ENCODE measurements at places on chromosomes 6 and 20.

DNA sequence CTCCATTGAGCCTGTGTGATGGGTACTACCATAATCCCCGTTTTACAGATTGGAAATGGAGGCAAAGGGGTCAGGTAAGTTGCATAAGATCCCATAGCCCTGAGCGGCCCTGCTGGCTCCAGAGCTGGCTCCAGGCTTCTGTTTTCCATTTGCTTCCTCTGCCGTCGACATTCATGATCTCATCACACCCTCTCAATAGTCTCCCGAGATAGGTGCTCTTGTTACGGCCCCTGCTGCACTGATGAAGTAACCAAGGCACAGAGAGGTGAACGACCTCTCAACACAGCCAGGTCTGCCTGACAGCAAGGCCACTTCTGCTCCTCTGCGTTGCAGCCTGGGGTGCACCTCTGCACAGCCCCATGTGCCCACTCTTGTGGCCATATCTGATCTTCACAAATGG, 16.9 kb downstream of the CDH22 start:
- DNase-seq: no peak

DNA sequence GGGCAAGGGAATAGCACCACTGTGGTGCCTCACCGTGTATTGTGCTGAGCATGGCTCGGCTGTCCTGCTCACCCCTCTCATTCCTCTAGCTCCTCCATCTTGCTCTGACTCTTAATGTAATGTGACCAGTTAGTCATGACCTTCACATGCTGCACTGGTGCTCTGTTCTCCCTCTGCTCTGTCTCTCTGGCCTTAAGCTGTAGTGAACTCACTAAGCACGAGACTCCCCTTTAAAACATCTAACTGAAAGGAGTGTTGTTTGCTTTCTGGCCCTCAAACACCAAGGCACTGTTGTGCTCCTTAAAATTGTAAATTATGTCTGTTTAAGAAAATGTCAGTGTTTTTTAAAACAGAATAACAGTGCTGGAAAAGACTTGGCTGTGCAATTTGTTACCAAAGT, 140.4 kb downstream of the HDGFL1 start:
- no peak for DNase-seq

GRCh38 chr20:43191946-43192863, 2.5 kb upstream of the PTPRT start:
- no peak for DNase-seq

DNA sequence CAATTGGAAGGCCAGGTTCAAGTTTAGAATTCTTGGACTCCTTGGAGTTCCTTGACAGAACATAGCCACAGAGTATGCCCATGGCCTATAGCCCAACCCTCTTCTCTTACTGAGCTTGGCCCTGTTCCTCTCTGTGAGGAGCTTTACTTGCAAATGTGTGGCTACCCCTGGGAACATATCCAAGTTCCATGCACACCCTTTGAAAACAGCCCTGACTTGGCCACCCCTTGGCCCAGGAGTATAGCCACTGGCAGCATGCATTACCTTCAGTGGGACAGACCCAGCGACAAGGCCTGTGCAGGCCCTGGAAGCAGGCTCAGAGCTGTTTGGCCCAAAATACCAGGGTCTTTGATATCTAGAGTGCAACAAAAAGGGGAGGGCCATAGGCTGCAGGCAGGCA, 19.5 kb upstream of the MAS1 start:
- no peak for DNase-seq

DNA sequence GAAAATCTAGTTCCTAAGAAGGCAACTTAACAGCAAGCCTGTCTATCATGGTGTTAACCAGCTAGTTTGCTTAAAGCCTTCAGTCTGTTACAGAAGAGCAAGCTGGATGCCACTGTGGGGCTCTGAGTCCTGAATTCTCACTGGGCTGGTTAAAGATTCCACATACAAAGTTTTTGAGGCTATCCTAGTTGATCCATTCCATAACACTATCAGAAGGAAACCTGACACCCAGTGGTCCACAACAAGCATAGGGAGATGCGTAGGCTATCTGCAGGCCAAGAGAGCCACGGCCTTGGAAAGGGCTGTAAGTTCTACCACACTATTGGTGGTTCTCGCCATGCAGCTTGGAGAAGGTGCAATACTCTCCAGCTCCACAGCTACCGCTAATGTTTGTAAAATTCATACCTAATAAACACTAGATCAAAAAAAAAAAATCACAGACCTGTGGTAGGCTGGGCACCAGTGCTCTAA, 420 bp upstream of the MCCD1 start:
- DNase-seq: no peak

GRCh38 chr6:101722991-101723579, 329.6 kb downstream of the GRIK2 start:
- DNase-seq: no peak

DNA sequence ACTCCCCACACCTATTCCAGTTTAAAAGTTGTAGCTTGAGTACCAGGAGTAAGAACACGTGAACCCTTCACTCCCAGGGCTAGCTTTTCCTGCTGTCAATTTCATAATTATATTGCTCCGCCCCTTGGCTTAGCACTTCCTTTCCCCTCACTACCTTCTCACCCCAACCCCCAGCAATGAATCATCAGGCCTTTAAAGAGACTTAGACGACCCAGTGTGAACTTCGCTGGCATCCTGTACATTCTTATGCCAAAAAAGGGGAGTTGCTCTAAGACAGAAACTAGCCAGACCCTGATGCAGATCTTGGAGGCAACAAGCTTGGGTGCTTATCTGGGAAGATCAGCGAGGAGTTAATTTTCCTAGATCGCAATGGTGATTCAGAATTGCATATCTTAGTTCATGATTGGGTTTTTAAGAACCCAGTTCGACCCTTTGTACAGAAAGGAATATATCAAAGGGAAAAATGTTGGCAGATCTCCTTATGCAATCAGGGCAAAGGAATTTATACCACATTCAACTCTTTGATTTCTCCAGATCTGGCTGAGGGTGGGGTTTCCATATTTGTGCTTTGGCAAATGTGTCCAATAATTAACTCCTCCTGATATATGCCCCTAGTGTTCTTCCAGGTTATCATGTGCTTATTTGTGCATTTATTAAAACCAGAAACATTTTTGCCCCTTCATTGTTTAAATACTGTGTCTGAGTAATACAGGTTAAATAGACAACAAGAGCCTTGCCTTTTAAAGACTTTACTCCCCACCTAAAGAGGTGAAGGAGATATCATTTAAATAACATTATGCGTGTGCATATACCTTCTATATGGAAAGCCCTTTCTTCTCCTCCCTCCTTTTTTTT, 8.1 kb upstream of the ATXN1 start:
- DNase-seq: no peak
